ENCODE measurements at places on chromosomes 11 and 22.
A peak's percentile ranks its signal among the peaks of the same experiment; 100 is the strongest.

- DNase-seq = no peak
Observed at GRCh38 chr11:18776324-18776723, 15.3 kb downstream of the PTPN5 start.

DNA sequence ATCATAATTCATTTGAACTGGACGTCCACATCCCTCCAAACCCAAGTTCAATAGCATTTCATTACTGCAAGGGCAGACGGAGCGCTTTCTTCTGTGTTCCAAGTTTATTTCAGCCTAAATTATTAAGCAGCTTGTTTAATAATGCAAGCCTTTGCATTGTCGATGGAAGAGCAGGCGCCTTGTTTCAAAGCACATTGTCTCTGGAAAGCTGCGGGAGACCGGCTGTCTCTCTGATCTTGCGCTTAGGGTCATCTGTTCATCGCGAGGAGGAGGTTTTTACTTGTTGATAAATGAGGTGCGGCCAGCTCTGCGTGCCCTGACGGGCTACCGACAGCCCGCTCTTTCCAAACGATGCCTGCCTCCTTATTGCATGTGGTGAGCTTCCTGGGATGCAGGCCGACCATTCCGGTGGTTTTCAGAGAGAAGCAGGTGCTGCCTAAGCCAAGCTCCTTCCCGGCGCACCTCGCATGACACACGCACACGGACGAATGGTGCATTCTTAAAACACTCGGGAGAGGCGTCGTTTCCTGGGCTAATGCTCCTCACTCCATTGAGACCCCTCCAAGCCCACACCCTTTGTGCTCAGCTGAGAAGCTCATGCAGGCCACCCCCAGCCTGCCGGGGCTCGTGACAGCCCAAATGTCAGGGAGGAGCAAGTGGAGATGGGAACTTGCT lies 456.9 kb downstream of the BRD1 start:
- DNase-seq = no peak

- DNase-seq = no peak
Observed at GRCh38 chr11:88295028-88295427, 42.5 kb downstream of the CTSC start.

GRCh38 chr22:45642986-45643385 lies 28.6 kb upstream of the ATXN10 start:
- no peak for DNase-seq

GRCh38 chr11:124861670-124862069 lies 3.6 kb upstream of the ROBO3 start:
- no peak for DNase-seq

GRCh38 chr11:61928606-61929005 lies 11.2 kb upstream of the RAB3IL1 start:
- DNase-seq = no peak

DNA sequence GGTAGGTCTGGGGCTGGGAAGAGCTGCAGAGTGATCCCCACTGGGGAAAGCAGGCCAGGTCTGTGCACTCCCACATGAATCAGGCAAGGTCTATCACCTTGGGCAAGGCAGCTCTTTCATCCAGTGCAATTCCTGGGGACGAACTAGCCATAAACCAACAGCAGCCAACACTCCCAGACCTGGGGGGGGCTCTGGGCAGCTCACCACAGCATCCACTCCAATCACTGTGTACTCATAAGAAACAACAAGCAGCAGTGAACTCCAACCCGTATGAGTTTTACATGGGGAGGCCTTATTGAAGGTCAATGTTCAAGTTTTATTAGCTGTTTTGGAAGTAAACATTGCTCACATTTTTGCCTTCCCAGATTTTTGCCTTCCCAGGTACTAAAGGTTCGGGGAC lies 157.4 kb upstream of the NAV2 start:
- no peak for DNase-seq

GRCh38 chr22:31987218-31987617 lies 42.9 kb downstream of the YWHAH start:
- DNase-seq = no peak

DNA sequence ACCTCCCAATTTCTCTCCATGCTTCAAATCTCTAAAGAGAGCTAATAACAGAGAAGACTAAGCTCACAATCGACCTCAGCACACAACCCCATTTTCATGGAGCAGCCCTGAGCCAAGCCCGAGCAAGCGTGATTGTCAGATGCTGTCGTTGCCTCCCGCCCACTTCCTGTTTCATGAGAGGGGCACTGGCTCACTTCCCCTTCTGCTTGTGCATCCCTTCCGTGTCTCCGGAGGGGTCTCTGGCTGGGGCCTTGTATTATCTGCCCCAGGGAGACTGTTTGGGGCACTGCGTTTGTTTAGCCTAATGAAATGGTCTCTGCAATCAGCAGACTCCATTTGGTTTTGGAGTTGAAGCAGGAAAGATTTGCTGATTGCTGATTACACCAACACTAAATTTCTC lies 181.3 kb upstream of the SEZ6L start:
- DNase-seq = no peak

GRCh38 chr11:2725368-2726300 lies 25.8 kb upstream of the KCNQ1OT1 start:
- no peak for DNase-seq

DNA sequence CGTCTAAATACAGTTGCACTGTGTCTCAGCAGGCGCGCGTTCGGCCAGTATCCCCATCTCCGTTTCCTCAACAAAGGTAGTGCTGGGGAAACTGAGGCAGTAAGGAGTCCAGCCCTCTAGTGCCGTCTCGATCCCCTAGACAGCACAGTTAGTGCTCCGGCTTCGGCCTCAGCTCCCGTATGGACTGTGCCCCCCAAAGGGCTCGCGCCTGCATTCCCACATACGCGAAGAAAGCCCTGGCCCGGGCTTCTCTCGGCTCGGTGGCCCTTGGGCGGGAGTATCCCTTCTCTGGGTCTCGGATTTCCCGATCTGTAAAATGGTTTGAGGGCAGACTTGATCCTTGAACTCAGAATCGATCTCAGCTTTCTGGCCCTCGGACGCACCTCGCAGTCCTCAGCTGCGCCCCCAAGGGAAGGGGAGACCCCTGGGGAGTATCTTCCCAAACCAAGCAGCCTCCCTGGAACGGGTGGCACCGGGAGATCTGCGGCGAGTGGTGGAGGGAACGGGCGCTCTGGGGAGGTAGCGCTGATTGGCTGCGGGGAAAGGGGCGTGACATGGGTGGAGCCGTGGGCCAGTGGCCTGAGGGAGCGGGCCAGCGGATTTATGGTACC lies 759 bp upstream of the PEX16 start:
- peak; percentile 91 for DNase-seq

DNA sequence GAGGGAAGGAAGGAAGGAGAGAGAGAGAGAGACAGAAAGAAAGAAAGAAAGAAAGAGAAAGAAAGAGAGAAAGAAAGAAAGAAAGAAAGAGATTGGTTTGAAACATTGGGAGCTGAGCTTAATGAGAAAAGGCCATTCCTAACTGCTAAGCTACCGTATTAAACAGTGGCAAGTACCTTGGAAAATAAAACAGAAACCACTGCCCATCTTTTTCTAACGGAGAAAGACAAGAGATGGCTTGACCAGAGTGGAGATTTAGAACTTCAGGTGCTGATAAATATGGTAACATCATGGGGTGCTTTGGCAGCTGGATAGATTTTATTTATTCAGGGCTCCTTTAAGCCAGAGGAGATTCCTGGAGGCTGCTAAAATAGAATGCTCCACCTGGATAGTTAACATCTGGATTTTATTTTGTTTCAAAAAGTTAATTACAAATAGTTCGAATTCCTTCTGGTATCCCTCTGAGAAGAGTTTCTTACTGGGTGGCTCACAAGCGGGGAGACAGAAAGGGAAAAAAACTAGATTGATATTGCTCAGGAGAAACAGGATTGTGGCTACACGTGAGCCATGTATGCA lies 12.9 kb downstream of the TIMP3 start:
- no peak for DNase-seq

DNA sequence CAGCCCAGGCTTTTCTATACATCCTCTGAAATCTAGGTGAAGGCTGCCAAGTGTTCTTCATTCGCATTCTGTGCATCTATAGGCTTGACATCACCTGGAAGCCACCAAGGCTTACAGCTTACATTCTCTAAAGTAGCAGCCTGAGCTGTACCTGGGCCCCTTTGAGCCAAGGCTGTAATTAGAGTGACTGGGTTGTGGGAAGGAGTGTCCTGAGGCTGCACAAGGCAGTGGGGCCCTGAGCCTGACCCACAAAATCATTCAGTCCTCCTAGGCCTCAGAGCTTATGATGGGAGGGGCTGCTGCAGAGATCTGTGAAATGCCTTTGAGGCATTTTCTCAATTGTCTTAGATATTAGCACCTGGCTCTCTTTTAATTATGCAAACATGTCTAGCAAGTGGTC lies 33.0 kb upstream of the RDX start:
- no peak for DNase-seq

GRCh38 chr22:39148727-39149535 lies 3.5 kb downstream of the CBX7 start:
- peak; percentile 83 for DNase-seq

DNA sequence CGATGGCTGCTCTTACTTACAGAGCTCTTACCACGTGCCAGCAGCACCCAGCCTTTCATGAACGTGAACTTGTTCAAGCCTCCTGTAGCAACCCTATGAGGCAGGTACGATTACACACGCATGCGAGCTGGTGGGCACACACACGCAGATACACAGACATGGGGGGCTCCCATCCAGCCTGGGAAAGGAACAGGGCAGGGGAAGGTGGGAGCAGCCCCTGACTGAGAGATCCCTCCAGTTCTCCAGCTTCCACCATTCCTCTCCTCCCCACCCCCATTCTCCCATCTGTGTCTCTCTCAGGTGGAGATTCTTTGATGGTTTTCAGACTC lies 37.6 kb upstream of the WNT11 start:
- no peak for DNase-seq

- peak; percentile 52 for DNase-seq
Observed at GRCh38 chr22:48782811-48783511, 1044.7 kb downstream of the BRD1 start.
